ENCODE measurements at places on chromosomes 1 and 21.

DNA sequence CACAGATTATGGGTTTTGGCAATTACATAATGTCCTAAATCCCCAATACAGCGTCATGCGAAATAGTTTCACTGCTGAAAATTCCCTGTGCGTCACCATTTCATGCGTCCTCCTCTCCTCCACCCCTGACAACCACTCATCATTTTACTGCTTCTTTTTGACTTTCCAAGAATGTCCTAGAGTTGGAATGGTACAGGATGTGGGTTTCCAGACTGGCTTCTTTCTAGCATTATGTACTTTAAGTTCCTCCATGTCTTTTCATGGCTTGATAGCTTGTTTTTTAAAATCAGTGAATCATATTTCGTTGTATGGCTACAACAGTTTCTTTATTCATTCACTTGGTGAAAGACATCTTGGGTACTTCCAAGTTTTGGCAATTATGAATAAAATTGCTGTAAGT is 7.4 kb downstream of the NBPF3 start:
- no peak for DNase-seq

- peak; percentile 15 for DNase-seq
Observed at GRCh38 chr1:202192770-202193613, 607 bp upstream of the LGR6 start.

DNA sequence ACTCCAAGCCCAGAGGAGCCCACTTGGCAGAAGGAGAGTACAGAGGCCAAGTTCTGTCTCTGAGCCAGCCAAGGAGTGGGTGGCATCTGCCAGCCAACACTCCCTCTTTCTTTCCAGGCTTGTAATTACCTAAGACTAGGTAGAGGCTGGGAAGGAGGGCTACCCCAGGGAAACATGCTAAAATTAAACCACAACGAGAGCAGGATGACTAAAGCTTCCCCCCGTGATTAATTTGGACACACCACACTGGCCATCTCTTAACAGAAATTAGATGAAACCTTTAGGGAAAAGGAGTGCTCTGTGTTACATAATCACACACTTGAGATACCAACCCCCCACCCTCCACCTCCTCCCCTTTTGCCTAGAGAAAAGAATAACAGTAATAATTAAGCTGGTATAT is 102.1 kb upstream of the ZC3H12A start:
- DNase-seq, result no peak

DNA sequence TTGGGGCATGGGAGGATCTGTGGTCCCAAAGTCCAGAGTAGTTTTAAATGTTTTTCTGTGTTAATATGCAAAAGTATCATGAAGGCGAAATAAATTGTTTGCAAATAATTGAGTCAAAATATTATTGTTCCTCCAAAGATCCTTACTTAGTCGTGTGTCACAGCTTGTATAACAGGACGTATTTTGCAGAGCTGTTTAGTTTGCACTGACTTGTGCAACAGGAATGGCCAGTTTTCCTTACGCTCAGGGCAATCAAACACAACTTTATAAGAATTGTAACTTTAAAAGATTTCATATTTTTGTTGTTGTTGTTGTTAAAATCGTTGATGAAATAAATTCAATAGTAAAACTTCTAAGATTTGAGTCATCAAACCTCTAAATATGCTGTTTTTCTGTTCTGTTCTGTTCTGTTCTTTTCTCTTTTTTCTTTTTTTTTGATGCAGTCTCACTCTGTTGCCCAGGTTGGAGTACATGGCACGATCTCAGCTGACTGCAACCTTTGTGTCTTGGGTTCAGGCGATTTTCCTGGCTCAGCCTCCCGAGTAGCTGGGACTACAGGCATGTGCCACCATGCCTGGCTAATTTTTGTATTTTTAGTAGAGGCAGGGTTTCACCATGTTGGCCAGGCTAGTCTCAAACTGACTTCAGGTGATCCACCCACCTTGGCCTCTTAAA is 60.6 kb downstream of the UCK2 start:
- DNase-seq, result no peak

- no peak for DNase-seq
Observed at GRCh38 chr1:99279525-99279924, 15.2 kb downstream of the PLPPR4 start.

DNA sequence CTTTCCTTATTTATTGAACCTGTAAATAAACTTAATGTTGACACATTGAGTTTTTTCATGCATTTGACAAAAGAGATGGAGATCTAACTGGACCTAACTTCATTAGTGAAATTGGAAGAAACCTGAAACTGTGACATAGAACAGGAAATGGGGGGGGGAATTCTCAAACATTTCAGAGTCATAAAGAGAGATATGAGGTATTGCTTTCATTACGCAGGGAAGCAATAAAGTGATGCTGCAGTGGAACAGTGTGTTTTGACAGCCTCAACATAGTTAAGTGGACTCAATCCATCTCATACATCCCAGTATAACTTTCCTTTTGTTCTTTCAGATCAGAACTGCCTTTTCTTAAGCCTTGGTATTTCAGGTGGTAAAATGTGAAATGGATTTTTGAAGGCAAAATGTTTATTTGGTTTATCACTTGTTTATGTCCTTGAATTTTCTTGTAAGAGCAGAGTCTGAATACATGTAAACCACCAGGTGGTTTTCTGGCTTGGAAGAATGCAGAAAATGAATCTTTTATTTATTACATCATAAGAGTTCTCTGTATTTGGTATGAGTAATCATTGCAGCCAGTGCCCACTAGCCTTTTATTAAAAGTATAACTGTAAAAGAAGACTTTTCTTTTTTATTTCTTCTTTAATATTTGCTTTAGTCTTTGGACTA is 132.5 kb downstream of the ZNF326 start:
- DNase-seq, result no peak

GRCh38 chr21:33231526-33231925 is 1.8 kb downstream of the IFNAR2 start:
- no peak for DNase-seq

- DNase-seq, result no peak
Observed at GRCh38 chr1:245772325-245772724, 617.5 kb downstream of the KIF26B start.

GRCh38 chr21:21046063-21046462 is 47.9 kb downstream of the NCAM2 start:
- no peak for DNase-seq

- no peak for DNase-seq
Observed at GRCh38 chr1:171929121-171929520, 87.8 kb downstream of the DNM3 start.

DNA sequence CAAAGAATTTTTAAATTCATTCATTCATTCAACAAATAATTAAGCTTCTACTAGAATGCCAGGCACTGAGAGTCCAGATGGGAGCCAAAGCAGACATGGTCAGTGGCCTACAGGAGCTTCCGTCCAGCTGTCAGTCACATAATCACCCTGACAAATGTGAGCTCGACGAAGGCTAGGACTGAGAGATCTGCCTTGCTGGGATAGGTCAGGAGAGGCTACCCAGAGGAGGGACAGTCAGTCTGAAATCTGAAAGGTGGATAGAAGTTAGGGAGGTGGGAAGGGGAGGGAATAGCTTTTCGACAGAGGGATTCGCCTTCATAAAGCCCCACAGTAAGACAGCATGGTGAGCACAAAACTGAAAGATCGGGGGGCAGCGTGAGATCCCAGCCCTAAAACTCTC is 8.3 kb downstream of the EPHX1 start:
- no peak for DNase-seq

DNA sequence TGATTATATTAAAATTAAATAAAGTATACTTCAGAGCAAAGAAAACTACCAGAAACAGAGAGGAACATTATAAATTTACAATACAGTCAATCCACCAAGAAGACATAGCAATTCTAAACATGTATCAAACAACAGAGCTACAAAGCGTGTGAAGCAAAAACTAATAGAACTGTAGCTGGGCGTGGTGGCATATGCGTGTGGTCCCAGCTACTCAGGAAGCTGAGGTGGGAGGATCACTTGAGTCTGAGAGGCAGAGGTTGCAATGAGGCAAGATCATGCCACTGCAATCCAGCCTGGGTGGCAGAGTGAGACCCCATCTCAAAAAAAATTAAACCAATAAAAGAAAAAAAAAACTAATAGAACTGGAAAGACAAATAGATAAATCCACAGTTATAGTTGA is 12.3 kb downstream of the CCDC185 start:
- no peak for DNase-seq

DNA sequence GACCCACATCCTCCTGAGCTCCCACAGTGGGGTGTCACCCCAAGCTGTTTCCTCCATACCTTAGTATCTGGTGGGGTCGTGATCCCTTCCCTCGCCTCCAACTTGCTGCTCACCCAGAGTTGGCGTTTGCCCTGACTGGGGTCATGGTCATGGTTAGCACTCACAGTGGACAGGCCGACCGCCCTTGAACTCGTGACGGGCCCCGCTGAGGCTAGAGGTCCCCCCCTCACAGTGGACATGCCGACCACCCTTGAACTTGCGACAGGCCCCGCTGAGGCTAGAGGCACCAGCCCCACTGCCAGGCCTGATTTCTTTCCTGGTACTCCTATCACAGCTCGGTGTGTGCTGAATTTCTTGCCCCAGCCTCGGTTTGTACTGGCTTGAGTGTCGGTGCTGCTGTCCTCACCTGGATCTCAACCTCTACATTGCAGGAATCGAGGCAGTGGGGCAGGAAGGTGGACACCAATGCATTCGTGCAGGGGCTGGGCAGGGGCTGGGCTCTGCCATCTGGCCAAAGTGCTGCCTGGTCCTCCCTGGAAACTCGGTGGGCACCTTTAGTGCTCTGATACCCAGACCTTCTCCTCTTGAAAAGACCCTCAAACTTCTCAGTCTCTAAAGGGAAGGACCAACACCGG is 37.5 kb upstream of the AJAP1 start:
- DNase-seq, result no peak

GRCh38 chr1:63732666-63733065 is 41.2 kb upstream of the ROR1 start:
- no peak for DNase-seq

- DNase-seq, result no peak
Observed at GRCh38 chr1:247531937-247532336, 4.3 kb downstream of the OR2C3 start.

- DNase-seq, result peak; percentile 26
Observed at GRCh38 chr21:33078907-33079582, 9.1 kb downstream of the OLIG1 start.

- no peak for DNase-seq
Observed at GRCh38 chr1:110258734-110259133, 48.6 kb downstream of the KCNC4 start.

- no peak for DNase-seq
Observed at GRCh38 chr1:166902279-166902678, 26.2 kb upstream of the TADA1 start.

- no peak for DNase-seq
Observed at GRCh38 chr1:35454616-35455015, 102.6 kb downstream of the KIAA0319L start.

GRCh38 chr1:223494926-223495645 is 101.9 kb downstream of the CCDC185 start:
- no peak for DNase-seq

- no peak for DNase-seq
Observed at GRCh38 chr1:245380790-245381535, 226.2 kb downstream of the KIF26B start.

DNA sequence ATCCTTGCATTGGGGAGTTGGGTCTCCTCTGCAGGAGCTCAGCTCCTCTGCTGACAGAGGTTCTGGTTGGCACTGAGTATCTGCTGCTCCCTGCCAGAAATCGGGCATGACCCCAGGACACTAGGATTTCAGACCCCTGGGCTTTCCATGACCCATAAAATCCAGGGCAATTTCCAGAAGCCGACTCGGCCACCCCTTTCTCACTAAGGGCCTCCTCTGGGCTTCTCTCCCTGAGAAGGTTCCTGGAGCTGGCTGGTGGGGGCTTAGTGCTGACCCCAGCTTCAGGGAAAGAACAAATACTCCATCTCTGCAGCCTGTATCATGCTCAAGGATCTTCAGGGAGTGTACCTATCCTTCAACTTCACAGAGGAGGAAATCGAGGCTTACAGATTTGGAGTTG is 603.4 kb downstream of the PTPRU start:
- DNase-seq, result no peak

GRCh38 chr1:162599451-162599850 is 32.8 kb upstream of the DDR2 start:
- DNase-seq, result no peak

DNA sequence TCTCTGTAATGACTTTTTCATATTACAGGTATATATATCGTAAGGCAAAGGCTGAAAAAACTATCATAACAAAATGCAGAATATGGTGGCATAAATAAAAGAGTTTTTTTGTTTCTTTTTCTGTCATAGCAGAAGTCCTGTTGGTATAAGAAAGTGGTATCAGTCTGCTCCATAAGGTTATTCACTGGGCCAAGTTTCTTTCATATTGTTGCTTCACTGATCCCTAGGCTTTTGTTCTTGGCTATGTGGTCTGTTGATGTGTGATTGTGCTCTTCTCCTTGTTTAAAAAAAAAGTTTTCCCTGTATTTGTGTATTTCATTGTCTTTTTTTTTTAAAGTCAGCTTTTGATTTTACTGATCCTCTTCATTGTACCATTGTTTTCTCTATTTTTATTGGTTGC is 26.0 kb downstream of the PTBP2 start:
- DNase-seq, result no peak

- DNase-seq, result no peak
Observed at GRCh38 chr21:32403201-32403777, 9.2 kb upstream of the EVA1C start.

GRCh38 chr1:182122256-182122912 is 60.9 kb upstream of the ZNF648 start:
- DNase-seq, result no peak

GRCh38 chr1:37763791-37764413 is 1.0 kb downstream of the EPHA10 start:
- no peak for DNase-seq

DNA sequence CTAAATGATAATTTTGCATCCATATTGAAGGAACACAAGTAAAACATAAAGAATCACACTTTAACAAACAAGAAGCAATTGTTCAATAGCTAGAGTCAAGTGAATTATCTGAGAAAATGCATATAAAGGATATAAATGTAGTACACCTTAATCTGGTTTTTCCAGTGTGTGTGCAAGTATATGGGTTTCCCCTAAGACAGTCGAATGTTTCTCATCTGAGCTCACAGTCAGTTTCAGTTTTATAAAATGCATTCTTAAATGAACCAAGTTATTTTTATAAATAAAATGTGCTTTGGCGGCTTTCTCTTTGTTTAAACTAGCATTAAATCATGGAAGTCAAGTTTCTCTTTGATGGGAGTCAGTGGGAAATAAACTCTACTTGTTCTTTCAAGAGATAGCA is 125.9 kb downstream of the PTPRC start:
- no peak for DNase-seq

- no peak for DNase-seq
Observed at GRCh38 chr1:175922254-175922881, 179.0 kb upstream of the TNR start.

DNA sequence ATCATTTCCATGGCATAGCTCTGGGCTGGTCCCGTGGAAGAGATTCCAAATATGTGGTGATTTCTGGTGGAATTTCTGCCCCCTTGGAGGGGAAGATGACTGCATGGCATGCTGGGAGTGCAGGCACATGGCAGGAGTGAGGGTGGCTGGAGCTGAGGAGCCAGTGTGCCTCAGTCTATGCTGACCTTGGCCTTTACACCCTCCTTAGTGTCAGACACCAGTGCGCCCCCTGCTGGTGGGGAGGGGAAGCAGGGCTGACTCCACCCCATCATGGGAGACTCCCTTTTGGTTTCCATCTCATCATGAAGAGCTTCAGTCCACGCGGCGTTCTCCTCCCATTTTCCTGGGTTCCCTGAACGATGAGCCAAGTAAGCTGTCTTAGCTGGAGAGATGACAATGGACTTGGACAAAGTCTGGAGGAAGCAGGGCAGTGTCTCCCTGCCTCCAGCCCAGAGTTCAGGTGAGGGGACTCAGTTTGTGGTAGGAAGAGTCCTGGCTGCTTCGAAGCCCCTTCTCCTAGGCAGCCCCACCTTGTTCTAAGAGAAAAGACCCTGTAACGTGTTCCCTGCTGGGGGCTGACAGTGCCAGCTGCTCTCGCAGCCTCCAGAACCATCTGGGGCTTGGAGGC is 10.3 kb downstream of the ALX3 start:
- DNase-seq, result no peak

All from astrocyte of the cerebellum (primary cell).